Liver (tissue), 10 donors: ENCODE measurements at places on chromosomes 16 and 17. TPM values are rescaled to one million over a fixed set of nuclear protein-coding genes. Genes with fewer than 3 reads are reported as not detected.

GRCh38 chr17:3536716-3537115 lies 20.9 kb downstream of the TRPV3 start:
- DNase-seq = no peak
- no peaks in the 10 kb centered on the region for H3K4me1 ChIP-seq
- no peaks in the 10 kb centered on the region for H3K27me3 ChIP-seq
- H3K36me3 ChIP-seq = no peaks in the 10 kb centered on the region

DNA sequence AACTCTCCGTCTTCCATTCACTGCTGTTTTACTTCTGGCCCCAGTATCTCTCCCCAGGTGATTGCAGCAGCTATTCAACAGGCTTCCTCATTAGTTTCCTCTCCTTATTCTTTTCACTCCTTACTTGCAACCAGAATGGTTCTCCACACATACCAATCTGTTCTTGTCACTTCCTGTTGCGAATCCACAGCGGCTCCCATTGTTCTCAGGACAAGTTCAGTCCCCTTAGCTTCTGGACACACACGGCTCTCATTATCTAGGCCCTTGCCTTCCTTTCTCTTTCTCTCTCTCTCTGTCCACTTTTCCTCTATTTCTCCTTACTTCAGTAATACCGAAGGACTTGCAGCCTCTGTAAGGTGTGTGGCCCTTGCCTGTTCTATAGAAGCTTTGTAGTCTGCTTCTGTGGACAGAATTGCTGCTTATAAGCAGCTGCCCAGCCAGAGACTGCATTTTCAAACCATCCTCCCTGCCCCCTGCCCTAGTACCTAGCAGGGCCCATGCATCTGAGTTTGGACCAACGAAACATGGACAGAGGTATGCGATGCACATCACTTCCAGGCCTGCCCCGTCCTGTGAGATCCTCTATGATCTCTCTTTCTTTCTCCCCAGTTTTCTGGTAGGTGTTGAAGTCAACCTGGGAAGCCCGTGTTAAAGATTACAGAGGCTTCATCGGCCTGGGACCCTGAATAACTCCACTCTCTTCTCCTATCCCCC lies 45.7 kb downstream of the VAT1L start:
- H3K4me3 ChIP-seq = no peak overlapping the region
- H3K27me3 ChIP-seq = no peaks in the 10 kb centered on the region
- no peaks in the 10 kb centered on the region for H3K4me1 ChIP-seq

- H3K4me1 ChIP-seq = peaks cover 28% of the 10 kb centered on the region
- peak overlapping the region; percentile 3 for H3K27ac ChIP-seq
- DNase-seq = no peak
- H3K27me3 ChIP-seq = no peaks in the 10 kb centered on the region
- H3K4me3 ChIP-seq = no peak overlapping the region
- no peaks in the 10 kb centered on the region for H3K36me3 ChIP-seq
These were observed 181.8 kb upstream of the CIBAR2 start for GRCh38 chr16:85293904-85294642.

The VWA3A gene
- not detected for polyA plus RNA-seq

The TVP23A gene
- polyA plus RNA-seq = 0.09 TPM

The FAM20A gene
- polyA plus RNA-seq = 54.4 TPM

DNA sequence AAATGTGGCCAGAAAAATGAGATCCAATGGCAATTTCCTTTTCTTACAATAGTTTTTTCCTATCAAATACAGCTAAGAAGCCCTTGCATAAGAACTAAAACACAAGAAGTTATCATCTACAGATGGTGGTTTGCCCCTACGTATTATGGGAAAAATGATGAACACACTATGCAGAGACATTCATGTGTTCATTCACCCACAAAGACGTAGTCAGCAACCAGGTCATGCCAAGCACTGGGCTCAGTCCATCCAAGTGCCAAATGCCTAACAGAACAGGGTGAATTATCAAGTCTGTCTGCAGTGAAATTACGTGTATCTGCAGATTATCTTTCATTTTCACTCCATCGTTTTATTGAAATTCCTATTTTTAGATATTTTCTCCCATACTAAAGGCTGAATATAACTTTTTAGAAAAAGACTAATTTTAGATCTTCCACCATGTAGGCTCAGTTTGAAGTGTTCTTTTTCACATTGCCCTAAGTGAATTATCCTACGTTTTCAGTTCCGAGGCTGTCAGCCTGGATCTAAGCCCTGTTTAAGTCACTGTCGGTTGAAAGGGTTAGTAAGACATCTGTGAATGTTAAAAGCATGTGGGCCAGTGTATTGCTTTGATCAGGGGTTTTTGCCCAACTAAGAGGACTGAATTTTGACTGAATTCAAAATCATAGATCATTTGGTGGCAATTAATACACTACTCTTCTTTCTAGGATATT lies 78.1 kb upstream of the DHX40 start:
- no peaks in the 10 kb centered on the region for H3K27me3 ChIP-seq
- no peaks in the 10 kb centered on the region for H3K4me1 ChIP-seq
- DNase-seq = no peak

The CCL4L2 gene
- 0.83 TPM for polyA plus RNA-seq

The CDH1 gene
- polyA plus RNA-seq = 37.2 TPM

DNA sequence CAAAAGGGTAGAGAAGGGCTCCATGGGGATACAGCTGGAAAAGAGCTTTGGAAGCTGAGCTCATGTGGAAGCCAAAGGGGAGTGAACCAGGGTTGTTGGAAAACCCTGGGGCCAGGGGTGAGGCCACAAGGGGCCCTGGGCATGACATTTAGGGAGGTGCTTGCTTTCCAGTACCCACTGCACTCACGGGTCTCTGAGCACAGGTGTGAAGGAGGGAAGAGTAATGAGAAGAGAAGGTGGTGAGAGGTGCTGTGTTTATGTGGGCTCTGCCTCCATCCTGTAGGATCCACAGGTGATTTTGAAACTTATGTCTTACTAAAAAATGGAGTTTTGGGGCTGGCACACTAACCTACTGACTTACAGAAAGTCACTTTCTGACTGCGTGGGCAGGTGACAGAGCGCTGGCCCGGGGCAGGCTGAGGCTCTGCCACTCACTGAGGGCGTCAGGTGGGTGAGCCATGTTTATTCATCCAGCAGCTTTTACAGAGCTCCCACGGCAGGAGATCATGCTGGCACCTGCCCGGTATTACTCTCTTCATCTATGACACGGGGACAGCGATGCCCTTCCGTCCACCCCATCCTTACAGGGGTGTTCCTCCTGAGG lies 18.9 kb downstream of the KSR1 start:
- no peaks in the 10 kb centered on the region for H3K36me3 ChIP-seq
- DNase-seq = no peak
- H3K4me3 ChIP-seq = no peak overlapping the region

The KIFC3 gene
- 16.5 TPM for polyA plus RNA-seq

- no peaks in the 10 kb centered on the region for H3K36me3 ChIP-seq
- DNase-seq = no peak
- H3K4me3 ChIP-seq = no peak overlapping the region
- no peaks in the 10 kb centered on the region for H3K27me3 ChIP-seq
These were observed 5.5 kb downstream of the CCDC182 start for GRCh38 chr17:57739402-57740234.

The MT1F gene
- 126 TPM for polyA plus RNA-seq

The PRDM7 gene
- not detected for polyA plus RNA-seq

The HASPIN gene
- 0.28 TPM for polyA plus RNA-seq

The KRTAP4-9 gene
- not detected for polyA plus RNA-seq

The KCNH4 gene
- 0.01 TPM for polyA plus RNA-seq
